ENCODE measurements at places on chromosomes 11 and 22. TPM values are rescaled to one million over a fixed set of nuclear protein-coding genes. Genes with fewer than 3 reads are reported as not detected.

GRCh38 chr11:65366340-65366773 is 11.8 kb downstream of the TIGD3 start:
- H3K36me3 ChIP-seq: no peaks in the 10 kb centered on the region
- H3K4me3 ChIP-seq: no peak overlapping the region
- no peaks in the 10 kb centered on the region for H3K27me3 ChIP-seq
- peak; percentile 48 for DNase-seq
- H3K4me1 ChIP-seq: peaks cover 10% of the 10 kb centered on the region

DNA sequence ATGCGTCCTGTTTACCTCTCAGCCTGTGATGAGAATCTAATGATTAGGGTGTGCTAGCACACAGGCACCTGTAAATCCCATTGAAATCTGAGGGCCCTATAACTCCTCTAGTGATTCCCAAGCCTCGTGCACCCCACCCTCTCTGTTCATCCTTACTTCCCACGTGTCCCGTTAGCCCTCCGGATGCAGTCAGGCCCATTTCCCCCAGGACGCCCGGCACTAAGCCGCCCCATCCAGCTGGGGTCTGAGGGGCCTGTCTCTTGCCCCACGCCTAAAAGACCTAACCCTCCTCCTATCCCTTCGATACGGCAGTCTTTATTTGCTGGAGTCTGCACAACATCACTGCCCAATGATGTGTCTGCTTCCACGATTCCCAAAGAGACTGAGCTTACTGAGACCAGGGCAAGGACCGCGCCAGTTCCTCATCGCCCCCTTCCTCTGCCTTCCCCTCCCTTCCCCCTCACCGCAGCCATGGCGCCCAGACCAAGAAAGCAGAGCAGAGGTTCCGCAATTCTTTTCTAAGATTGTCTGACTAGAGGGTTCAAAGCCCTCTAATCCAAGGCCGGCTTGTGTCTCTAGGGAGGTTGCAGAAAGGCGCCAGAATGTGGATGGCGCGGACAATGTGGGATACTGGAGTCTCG is 1.1 kb upstream of the FADS2 start:
- H3K4me3 ChIP-seq: peak overlapping the region; percentile 84
- peaks cover 37% of the 10 kb centered on the region for H3K27me3 ChIP-seq
- H3K27ac ChIP-seq: peak overlapping the region; percentile 63

Gene GPHA2
- total RNA-seq: not detected

Gene TUB
- total RNA-seq: 0.48 TPM

GRCh38 chr11:103529181-103529684 is 420.0 kb downstream of the DYNC2H1 start:
- no peak for DNase-seq
- peaks cover 8% of the 10 kb centered on the region for H3K27me3 ChIP-seq

DNA sequence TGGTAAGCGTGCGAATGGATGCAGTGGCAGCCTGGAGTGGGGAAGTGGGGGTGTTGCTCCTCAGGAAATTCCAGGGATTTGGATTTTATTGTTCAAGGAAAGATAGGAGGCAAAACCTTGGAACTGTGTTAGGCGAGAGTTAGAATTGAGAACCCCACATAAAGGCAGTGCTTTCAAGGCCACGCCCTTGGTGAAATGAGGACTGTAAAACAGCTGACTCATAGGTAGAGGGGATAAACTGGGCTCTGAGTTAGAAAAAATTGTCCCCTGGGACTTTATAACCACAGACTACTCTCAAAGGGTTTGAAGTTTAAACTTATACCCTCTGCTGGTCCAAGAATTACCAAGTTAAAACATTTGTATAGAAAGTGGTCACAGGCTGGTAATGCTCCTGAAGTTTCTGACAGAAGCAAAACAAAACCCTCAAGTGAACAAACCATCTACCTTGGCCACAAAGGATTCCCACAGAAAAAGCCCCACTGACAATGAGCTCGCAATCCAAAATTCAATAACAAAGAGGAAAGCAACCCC is 250.3 kb upstream of the TBCEL start:
- no peaks in the 10 kb centered on the region for H3K36me3 ChIP-seq
- no peak overlapping the region for H3K27ac ChIP-seq
- no peaks in the 10 kb centered on the region for H3K4me1 ChIP-seq
- no peak for DNase-seq
- H3K4me3 ChIP-seq: no peak overlapping the region
- peaks cover 25% of the 10 kb centered on the region for H3K27me3 ChIP-seq

Gene IGLL5
- total RNA-seq: not detected

- no peak overlapping the region for H3K4me3 ChIP-seq
- peaks cover 10% of the 10 kb centered on the region for H3K27me3 ChIP-seq
- H3K36me3 ChIP-seq: no peaks in the 10 kb centered on the region
- no peak overlapping the region for H3K27ac ChIP-seq
These were observed 527.1 kb upstream of the CCDC90B start for GRCh38 chr11:83813296-83813695.

DNA sequence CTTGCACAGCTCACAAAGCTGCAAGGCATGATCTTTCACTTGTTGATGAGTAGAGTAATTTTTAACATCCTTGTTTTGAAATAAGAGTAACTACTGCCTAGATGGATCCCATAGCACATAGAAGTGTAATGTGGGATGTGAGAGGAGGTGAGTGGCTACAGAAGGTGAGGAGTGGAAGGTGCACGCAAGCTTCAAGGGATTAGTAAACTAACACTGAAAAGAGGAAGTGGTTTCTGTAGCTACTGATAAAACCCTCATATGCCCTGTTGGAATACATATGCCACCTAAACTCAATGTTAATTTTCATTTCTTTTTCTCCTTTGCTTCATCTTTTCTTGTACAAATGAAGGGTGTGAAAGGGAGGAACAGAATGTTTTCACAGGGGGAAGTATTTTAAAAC is 22.0 kb upstream of the CTSC start:
- no peaks in the 10 kb centered on the region for H3K27me3 ChIP-seq
- no peak overlapping the region for H3K27ac ChIP-seq
- H3K36me3 ChIP-seq: no peaks in the 10 kb centered on the region
- peak; percentile 16 for DNase-seq

GRCh38 chr11:26086028-26086427 is 245.9 kb upstream of the ANO3 start:
- H3K4me1 ChIP-seq: no peaks in the 10 kb centered on the region
- H3K36me3 ChIP-seq: no peaks in the 10 kb centered on the region
- no peaks in the 10 kb centered on the region for H3K27me3 ChIP-seq
- H3K27ac ChIP-seq: no peak overlapping the region
- H3K4me3 ChIP-seq: no peak overlapping the region
- no peak for DNase-seq

Gene OR6T1
- not detected for total RNA-seq

DNA sequence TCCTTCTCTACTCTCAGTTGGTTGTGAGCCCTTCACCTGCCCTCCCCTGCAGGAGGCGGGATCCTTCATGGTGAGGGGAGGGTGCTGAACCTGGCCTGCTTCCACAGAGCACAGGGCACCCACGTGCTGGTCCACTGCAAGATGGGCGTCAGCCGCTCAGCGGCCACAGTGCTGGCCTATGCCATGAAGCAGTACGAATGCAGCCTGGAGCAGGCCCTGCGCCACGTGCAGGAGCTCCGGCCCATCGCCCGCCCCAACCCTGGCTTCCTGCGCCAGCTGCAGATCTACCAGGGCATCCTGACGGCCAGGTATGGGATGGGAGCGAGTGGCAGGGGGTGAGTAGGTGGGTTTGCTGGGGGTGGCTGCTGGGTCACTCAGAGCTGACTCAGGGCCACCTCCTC is 6.3 kb downstream of the SSH3 start:
- no peaks in the 10 kb centered on the region for H3K27me3 ChIP-seq
- no peaks in the 10 kb centered on the region for H3K36me3 ChIP-seq
- H3K27ac ChIP-seq: no peak overlapping the region
- peaks cover 26% of the 10 kb centered on the region for H3K4me1 ChIP-seq
- no peak for DNase-seq
- H3K4me3 ChIP-seq: no peak overlapping the region

DNA sequence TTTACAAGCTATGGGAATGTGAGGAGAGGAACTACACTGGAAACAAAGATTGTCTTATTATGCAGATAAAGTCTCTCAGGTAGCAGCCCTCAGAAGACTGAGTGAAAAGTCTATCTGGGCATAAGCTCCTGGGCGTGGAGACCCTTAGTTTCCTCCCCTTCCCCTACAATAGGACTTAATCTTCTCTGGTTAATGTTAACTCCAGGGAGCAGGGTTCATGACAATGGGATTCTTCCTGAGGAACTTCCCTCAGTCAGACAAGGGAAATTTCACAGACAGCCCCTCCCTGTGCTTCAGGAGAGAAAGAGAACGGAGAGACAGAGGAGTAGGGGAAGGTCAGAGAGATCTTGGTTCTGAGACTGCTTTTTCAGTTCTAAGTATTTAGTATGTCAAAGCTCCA is 1428.6 kb downstream of the LRRC4C start:
- H3K36me3 ChIP-seq: no peaks in the 10 kb centered on the region
- H3K4me3 ChIP-seq: no peak overlapping the region
- H3K27ac ChIP-seq: no peak overlapping the region
- H3K4me1 ChIP-seq: no peaks in the 10 kb centered on the region

DNA sequence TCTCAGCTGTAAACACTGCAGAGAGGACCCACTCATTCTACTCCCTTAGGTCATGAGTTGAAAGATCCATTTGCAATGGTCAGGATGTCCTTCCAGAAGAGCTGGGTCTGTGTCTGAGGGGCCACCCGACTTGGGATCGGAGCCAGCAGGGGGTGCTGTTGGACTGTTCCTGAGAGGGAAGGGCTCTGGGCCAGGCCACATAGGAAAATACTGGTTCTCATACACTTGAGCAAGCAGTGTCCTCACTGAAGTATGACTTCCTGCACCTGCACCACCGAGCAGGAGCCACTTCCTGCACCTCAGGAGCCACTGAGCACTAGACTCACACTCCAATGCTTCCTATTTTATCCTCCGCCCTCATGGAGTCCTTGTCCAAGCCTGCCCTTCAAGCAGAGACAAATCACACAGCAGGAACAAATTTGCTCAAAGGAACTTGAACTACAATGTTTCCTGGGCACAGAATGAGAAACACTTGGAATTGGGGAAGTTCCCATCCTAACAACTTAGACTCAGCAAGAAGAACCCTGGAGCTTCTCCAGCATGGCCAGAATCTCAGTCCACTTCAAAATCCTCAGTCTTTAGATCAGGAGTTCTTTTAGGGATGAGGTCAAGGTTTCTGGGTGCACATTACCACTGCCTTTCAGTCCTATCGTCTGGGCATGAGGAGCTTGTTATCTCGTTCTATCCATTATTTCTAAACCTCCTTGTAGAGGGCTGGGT is 36.6 kb upstream of the VPREB1 start:
- no peak overlapping the region for H3K4me3 ChIP-seq
- no peaks in the 10 kb centered on the region for H3K36me3 ChIP-seq
- H3K27ac ChIP-seq: peak overlapping the region; percentile 66
- peak; percentile 93 for DNase-seq
- H3K4me1 ChIP-seq: peaks cover 38% of the 10 kb centered on the region
- no peaks in the 10 kb centered on the region for H3K27me3 ChIP-seq
